DMS 273 treated with DMSO at 0.1 percent for 48 hours (cell line): ENCODE measurements at places on chromosomes 4 and X.

GRCh38 chrX:13502590-13502989 lies 66.8 kb upstream of the EGFL6 start:
- DNase-seq = no peak

GRCh38 chr4:45484740-45485139 lies 639.1 kb downstream of the GABRG1 start:
- DNase-seq = no peak

GRCh38 chrX:45903781-45904201 lies 641.4 kb downstream of the ZNF674 start:
- no peak for DNase-seq

GRCh38 chrX:82813671-82814078 lies 694.4 kb upstream of the POU3F4 start:
- no peak for DNase-seq

DNA sequence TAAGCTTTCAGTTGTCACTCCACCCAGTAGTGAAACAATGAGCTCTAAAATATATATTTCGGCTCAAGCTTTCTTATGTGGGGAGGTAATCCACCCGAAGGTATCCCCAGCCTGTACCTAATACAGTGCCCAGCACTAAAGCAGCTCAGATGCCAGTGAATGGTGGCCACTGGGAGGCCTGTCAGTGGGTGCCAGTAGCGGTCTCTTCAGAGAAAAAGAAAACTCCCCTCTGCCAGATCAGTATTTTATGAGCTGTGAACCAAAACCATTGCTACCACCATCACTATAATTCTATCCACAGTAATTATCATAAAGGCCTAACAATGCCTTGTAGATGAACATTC lies 835 bp upstream of the NFKB1 start:
- no peak for DNase-seq

DNA sequence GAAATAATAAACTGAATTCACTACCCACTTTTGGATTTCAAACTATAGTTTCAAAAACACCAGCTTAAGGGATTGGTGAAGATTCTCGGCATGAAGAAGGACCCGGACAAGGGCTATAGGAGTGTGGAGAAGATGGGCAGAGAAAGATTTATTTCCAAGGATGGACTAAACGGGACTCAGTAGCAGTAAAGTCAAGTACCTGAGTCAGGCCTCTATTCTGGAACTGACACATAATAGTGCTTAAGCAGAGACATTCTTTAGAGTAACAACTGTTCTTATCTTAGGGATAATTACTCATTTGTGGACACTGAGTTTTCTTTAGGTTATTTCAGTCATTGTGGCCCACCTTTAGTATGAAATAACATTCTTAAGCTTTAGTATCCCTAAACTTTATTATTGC lies 134.6 kb downstream of the GATB start:
- no peak for DNase-seq

GRCh38 chr4:39699687-39700409 lies 1.9 kb downstream of the UBE2K start:
- no peak for DNase-seq

DNA sequence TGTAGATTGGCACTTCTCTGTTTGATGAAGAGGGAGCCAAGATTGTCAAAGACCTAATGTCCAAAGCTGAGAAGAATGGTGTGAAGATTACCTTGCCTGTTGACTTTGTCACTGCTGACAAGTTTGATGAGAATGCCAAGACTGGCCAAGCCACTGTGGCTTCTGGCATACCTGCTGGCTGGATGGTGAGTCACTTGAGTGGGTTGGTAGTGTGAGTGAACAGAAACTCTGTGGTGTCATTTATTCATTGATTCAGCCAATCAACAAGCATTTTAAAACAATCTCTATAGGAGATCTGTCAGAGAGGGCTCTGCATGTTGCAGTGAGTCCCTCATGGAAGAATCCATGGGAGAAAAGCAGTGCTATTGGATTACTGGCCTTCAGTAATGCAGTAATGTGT lies 16.3 kb downstream of the TAF9B start:
- no peak for DNase-seq

- DNase-seq = no peak
These were observed 37.1 kb downstream of the ENOPH1 start for GRCh38 chr4:82467471-82467870.

- DNase-seq = no peak
These were observed 24.5 kb upstream of the TAPT1 start for GRCh38 chr4:16250661-16251365.

DNA sequence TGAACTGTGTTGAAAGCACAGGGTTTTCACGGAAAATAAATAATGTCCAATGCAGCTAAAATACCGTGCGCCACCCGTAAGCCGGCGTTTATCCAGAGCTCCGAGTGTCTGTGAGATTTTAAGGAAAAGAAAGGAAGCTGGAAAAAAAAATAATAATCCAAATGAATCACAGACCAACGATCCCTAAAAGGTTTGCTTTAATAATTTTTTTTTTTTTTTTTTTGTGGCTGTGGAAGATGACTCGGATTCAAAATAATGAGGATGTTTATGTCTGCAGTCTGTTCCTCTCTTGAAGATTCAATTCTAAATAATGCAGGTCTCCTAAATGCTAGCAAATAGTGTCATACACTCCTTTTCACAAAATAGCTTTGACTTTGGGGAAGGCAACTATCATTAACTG lies 84.6 kb upstream of the PPP2R3B start:
- no peak for DNase-seq

DNA sequence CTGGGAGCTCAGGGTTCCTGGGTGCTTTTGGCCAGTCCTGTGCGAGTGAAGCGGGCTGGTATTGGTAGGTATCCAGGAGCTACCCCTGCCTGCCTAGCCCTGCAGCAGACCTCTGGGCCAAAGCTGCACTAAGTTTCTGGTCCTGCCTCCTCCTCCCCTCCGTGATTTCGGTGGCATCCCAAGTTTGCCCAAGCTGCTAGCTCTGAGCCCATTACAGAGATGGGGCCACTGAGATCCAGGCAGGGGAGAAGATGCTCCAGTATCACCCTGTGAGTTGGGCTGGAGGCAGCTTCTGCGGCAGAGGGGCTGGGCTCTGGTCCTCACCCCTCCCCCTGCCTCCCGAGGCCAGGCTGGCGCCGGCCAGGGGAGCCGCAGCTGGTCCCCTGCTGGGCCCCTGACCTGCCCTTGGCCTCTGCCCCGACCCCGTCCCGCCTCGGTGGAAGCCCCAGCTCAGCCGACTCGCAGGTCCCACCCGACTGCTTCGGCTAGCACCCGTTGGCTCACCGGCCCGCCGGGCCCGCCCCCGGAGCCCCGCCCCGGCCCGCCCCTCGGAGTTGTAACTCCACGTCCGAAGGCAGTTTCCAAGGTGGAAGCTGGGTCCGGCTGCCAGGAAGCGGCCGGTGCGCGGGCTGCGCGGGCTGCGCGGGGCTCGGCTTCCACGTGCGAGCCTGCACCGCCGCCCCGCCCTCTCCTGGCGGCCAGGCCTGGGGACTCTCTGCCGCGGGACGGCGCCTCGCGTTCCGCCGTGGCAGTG lies at the start of gene DUSP9:
TSS of gene DUSP9 (plus strand) at position 584 of the 754 bp plus-strand sequence. CDS start 751 bp downstream, outside the sequence.
- DNase-seq = no peak

DNA sequence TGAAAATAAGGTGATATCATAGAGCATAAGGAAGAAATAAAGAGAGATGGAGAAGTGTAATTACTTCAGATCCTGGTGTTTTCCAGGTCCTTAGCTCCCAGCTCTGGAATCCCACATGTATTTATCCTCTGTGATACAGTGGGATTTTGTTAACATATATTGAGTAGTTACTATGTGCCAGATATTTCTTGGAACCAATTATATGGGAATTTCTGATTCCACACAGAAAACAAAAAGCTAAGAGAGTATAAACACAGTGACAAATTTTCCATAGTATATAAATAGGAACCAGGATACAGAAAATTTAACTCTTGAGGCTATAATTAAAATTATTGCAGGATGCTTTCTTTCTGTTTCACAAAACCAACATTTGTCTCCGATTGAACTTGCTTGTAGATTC lies 1067.5 kb downstream of the PCDH7 start:
- DNase-seq = no peak

GRCh38 chr4:3364199-3364598 lies 71.4 kb downstream of the RGS12 start:
- no peak for DNase-seq

- no peak for DNase-seq
These were observed 10.6 kb downstream of the CLTRN start for GRCh38 chrX:15653961-15654360.
